ENCODE measurements at places on chromosomes 5 and 9.

DNA sequence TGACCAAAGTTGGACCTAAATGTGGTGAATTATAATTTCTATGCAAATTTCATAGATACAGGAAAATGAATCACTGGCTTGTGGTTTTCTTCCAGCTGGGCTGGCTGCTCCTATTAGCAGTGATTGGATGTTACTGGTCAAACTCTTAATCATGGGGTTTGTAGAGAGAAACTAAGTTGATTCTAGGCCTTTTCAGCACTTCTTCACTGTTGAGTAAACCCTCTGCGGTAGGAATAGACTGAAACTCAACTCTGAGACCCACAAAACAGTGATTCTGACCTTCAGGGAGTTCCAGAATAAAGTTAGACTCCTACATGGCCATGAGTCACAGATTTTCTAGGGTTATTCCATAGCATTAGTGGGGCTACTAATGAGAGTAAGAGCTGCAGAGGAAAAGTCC is 47.9 kb upstream of the FKTN start:
- DNase-seq: no peak

GRCh38 chr5:82713811-82714210 is 363.4 kb downstream of the TMEM167A start:
- no peak for DNase-seq

DNA sequence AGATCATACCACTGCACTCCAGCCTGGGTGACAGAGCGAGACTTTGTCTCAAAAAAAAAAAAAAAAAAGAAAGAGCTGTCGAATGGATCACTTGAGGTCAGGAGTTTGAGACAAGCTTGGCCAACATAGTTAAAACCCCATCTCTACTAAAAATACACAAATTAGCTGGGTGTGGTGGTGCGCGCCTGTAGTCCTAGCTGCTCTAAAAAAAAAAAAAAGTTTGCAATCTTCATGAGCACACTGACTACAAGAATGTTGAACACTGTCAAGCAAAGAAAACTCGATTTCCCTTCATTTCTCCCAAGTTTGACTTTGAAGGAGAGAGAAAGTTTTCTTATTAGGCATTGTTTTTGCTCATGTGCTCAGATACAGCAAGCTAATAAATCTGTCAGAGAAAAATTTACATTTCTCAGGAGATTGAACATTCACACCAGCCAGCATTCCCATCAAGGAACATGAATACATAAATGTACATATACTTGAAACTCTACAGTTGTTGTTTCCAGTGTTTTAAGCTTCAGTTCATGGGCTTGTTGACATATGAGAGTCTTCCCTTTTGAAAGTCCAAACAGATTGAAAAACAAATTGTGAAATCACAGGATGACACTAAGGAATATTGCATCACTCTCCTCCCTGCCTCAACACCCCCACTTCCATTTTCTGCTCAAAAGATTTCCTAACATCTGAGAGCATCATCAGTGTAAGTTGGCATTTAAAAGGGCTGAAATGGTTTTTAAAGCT is 81.8 kb downstream of the ARRDC3 start:
- no peak for DNase-seq

- DNase-seq: no peak
These were observed 532.3 kb downstream of the DTWD2 start for GRCh38 chr5:118456085-118456484.

Data from COR-L47 (cell line).